ENCODE measurements at places on chromosomes 11 and 22. TPM values are rescaled to one million over a fixed set of nuclear protein-coding genes. Genes with fewer than 3 reads are reported as not detected.

OR52B2 gene
- not detected for total RNA-seq

SLC17A6 gene
- not detected for total RNA-seq

SEPTIN3 gene
- total RNA-seq, result not detected

ASPHD2 gene
- 0.45 TPM for total RNA-seq

MN1 gene
- 3.1 TPM for total RNA-seq

LTBP3 gene
- 122 TPM for total RNA-seq

CRYBB3 gene
- not detected for total RNA-seq

- no peak overlapping the region for H3K4me3 ChIP-seq
- no peaks in the 10 kb centered on the region for H3K27me3 ChIP-seq
- no peak for DNase-seq
- no peaks in the 10 kb centered on the region for H3K36me3 ChIP-seq
Measured at GRCh38 chr11:11230802-11231562, 122.1 kb downstream of the CSNK2A3 start.

- H3K4me1 ChIP-seq, result peaks cover 11% of the 10 kb centered on the region
- H3K27me3 ChIP-seq, result no peaks in the 10 kb centered on the region
- no peak for DNase-seq
Measured at GRCh38 chr22:21948390-21948789, 4.3 kb downstream of the PPM1F start.

GRCh38 chr11:48033918-48034341 is 53.6 kb downstream of the PTPRJ start:
- no peak for DNase-seq
- H3K4me3 ChIP-seq, result no peak overlapping the region
- H3K36me3 ChIP-seq, result no peaks in the 10 kb centered on the region
- peak overlapping the region; percentile 62 for H3K27ac ChIP-seq
- peaks cover 38% of the 10 kb centered on the region for H3K4me1 ChIP-seq
- no peaks in the 10 kb centered on the region for H3K27me3 ChIP-seq

DNA sequence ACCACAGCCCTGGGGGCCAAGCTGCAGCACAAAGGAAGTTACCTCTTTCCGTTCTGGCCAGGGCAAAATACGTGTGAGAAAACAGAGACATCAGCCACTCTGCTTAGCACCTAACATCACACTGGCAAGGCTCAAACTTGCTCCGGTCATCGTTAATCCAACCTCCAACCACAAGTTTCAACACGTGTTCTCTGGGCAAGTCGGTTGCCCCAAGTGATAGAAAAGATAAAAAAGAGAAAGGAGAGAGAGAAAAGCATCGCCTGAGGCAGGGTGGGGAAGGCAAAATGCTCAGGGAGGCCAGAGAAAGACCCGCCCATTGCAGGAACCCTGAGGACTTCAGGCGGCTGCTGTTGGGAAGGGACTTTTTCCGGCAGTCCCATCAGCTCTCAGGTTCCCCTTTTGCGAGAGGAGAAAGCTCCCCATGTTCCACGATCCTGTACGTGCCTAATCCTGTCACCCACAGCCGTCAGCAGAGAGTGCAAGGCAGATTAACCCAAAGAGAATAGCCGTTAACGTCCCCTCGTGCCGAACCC is 18.5 kb upstream of the B4GALNT4 start:
- DNase-seq, result no peak
- H3K27ac ChIP-seq, result no peak overlapping the region
- H3K4me1 ChIP-seq, result peaks cover 31% of the 10 kb centered on the region
- H3K27me3 ChIP-seq, result peaks cover 4% of the 10 kb centered on the region

DNA sequence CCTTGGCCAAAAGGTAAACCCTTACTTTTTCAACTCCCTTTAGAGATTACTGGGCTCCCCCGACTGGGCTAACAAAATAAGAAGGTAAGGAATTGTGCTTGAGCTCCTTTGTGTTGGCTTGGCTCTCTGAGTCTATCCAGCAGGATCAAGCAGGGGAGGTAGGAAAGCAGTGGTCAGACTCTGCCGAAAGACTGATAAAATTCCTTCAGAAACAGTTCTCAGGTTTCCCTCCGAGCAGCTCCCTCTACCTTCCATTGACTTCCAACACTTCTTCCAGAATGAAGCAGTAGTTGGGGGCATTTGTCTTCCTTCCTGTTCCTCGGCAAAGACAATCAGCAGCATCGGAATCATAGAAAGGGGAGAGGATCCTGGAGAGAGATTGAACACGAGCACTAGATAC is 16.1 kb upstream of the CARD18 start:
- DNase-seq, result no peak
- no peak overlapping the region for H3K27ac ChIP-seq
- H3K4me3 ChIP-seq, result no peak overlapping the region

DNA sequence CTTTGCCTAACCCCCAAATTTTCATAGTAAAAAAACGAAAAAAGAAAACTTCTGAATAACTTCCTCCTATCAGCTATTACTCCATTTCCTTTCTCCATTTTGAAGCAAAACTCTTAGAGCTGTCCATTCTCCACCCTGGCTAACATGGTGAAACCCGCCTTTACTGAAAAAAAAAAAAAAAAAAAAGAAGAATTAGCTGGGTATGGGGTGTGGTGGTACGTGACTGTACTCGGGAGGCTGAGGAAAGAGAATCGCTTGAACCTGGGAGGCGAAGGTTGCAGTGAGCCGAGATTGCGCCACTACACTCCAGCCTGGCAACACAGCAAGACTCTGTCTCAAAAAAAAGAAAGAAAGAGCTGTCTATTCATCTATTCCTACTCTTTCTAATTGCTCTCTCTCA is 11.3 kb upstream of the NXF1 start:
- no peaks in the 10 kb centered on the region for H3K4me1 ChIP-seq
- no peak overlapping the region for H3K4me3 ChIP-seq
- H3K27ac ChIP-seq, result no peak overlapping the region
- no peak for DNase-seq
- H3K27me3 ChIP-seq, result no peaks in the 10 kb centered on the region

DNA sequence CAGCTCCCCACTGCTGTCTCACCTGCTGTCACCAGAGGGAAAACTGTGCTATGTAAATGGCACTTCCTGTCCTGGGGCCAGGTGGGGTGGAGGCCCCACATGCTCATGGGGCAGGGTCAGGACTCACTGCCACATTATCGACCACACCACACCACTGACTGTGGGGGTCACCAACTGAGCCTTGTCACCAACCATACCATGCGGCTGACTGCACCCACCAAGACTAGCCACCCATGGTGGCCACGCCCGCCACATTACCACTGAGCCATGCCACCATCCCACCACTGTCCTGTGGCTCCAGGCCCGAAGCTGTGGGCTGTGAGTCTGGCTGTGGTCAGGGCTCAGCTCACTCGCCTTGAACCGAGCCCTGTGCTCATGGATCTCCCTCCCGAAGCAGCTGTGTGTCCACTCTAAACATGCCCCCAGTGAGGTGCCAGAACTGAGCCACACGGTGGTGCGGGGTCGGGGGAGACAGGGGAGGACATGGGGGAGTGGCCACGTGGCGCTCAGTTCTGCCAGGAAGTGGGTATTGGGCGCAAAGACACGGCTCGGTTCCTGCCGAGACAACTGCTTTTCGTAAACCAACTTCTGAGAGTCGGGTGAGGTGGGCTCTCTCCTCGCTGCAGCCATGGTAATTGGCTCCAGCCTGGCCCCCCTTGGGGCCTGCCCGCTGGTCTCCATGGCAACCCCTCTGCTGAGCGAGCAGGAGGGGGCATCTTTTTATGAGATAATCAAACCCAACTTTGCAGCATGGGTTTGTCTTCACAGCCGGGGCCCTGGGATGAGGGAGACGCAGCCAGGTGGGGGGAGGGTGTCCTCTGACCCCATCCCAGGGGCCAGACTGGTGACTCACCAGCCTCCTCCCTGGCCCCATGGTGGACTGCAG is 23.2 kb downstream of the RTN4R start:
- DNase-seq, result peak; percentile 64
- H3K27me3 ChIP-seq, result no peaks in the 10 kb centered on the region
- no peak overlapping the region for H3K27ac ChIP-seq
- H3K4me3 ChIP-seq, result no peak overlapping the region

DNA sequence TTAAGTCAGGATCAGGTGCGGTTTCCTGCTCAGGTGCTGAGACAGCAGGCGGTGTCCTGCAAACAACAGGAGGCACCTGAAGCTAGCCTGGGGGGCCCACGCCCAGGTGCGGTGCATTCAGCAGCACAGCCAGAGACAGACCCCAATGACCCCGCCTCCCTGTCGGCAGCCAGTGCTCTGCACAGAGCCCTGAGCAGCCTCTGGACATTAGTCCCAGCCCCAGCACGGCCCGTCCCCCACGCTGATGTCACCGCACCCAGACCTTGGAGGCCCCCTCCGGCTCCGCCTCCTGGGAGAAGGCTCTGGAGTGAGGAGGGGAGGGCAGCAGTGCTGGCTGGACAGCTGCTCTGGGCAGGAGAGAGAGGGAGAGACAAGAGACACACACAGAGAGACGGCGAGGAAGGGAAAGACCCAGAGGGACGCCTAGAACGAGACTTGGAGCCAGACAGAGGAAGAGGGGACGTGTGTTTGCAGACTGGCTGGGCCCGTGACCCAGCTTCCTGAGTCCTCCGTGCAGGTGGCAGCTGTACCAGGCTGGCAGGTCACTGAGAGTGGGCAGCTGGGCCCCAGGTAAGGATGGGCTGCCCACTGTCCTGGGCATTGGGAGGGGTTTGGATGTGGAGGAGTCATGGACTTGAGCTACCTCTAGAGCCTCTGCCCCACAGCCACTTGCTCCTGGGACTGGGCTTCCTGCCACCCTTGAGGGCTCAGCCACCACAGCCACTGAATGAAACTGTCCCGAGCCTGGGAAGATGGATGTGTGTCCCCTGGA is at the start of gene MYO7A:
Gene MYO7A, plus strand, starts transcription at position 327 of the 772 bp plus-strand sequence. CDS start 2,389 bp downstream, outside the sequence.
- H3K27me3 ChIP-seq, result no peaks in the 10 kb centered on the region
- peaks cover 35% of the 10 kb centered on the region for H3K4me1 ChIP-seq
- no peak within 1 kb of the TSS for H3K27ac ChIP-seq
- peak within 1 kb of the TSS; percentile 41 for H3K4me3 ChIP-seq
- DNase-seq, result peak; percentile 94
- peaks cover 15% of the 10 kb centered on the region for H3K36me3 ChIP-seq

GRCh38 chr22:48492366-48493320 is 1335.0 kb downstream of the BRD1 start:
- no peaks in the 10 kb centered on the region for H3K36me3 ChIP-seq
- H3K4me3 ChIP-seq, result no peak overlapping the region
- H3K4me1 ChIP-seq, result peaks cover 17% of the 10 kb centered on the region
- peaks cover 45% of the 10 kb centered on the region for H3K27me3 ChIP-seq
- peak; percentile 43 for DNase-seq

Data from stomach (tissue), 19 donors.